A375 (cell line): ENCODE measurements at places on chromosomes 1 and 21. TPM values are rescaled to one million over a fixed set of nuclear protein-coding genes. Genes with fewer than 3 reads are reported as not detected.

The ZNF678 gene
- 8.4 and 9.8 TPM in 2 replicates for total RNA-seq

The HSPA6 gene
- 0.94 and 2.6 TPM in 2 replicates for total RNA-seq

The LEFTY2 gene
- not detected in 2 replicates for total RNA-seq

The C1orf226 gene
- 5.3 and 5.6 TPM in 2 replicates for total RNA-seq
